Stimulated activated CD4-positive, alpha-beta T cell treated with anti-CD3 and anti-CD28 coated beads, Interleukin-2, amount 100 ng/mL, for 4 hours (primary cell): ENCODE measurements at places on chromosomes 2 and 18.

GRCh38 chr2:102977426-102978090, 215.7 kb downstream of the TMEM182 start:
- DNase-seq: no peak

DNA sequence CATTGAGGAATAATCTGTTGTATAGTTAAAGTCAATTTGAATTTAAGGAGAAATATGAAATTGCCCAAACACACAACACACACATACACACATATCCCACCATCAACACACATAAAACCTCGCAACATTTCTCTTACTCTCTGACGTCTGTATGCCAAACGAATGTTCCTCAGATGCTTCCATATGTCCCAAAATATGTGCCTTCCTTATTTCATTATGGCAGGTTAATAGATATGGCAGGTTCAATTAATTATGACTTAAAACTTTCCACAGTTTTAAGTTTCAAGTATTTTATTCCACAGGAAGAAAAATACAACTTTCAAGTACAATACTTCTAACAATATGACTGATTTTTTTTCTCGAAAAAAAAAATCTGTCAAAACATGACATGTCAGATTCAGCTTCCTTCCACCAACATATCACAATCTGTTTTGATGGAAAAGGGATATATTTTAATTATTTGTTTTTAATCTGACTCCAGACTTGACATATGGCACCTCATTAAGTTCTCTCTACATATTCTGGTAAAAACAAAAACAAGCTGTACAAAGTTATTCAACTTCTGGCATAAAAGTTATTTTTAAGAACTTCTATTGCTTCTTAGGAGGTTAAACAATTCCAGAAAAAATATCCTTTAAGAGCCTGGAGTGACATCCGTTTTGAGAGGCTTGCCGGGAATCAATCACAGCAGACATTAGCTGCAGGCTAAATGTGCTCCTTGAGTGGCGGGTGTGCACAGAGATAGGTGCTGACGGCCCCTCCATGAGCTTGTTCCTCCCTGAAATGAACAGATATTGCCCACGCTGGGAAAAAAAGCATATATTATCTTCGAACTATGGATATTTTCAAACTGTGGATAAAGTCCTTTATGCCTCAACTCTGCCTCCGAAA, 812.7 kb downstream of the DCDC2C start:
- DNase-seq: no peak

DNA sequence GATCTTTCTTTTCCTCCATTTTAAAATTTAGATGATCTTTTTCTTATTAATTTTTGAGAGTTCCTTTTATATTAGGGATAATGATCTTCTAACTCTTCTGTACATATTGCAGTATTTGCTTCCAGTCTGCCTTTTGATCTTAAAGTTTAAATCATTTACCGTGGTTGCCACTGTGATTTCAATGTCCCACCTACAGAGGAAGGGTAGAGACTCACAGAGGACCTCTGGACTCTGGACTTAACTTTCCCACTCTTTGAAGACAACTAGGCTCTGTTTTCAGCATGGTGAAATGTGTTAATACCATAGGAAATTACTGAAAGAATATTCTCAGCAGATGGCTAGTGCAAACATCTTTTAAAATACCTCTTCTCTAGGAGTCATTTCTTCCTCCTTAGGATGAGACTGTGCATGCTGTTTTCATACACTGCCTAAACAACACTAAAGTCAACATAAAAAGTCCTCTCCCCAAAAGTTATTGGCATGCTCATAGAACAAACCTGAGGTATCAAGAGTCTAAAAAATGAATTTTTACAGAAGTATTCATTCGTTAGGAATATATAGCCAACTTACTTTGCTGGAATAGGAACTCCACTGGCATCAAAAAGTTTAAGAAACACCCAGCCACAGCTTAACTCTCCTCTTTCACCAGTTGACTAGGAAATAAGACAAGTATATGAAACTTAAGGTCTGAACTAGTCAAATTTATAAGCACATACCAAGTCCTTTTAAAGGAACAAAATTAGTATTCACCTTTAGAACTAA, 30.7 kb upstream of the MALL start:
- no peak for DNase-seq

DNA sequence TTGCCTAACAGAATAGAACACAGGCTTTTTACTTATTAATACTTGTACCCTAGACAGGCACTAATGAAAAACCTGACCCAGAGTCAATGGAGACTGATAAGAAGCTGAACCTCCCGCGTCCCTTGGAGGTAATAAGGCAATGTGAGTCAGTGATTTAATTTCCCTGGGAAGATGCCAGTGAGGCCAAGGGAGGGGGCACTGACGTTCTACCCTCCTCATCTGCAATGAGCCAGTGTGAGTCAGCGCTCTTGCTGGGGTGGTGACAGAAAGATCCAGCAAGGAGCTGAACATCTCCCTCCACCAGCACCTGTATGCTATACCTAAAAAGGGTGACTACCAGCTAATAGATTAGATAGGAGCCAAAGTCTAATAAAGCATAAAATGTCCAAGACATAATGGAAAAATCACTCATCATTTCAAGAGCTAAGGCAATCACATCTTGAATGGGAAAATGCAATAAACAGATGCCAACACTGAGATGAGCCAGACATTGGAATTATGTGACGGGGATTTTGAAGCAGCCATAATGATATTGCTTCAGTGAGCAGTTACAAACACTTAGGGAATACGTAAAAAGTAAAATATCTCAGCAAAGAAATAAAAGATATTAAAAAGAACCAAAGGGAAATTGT, 116.9 kb downstream of the TPGS2 start:
- DNase-seq: no peak

DNA sequence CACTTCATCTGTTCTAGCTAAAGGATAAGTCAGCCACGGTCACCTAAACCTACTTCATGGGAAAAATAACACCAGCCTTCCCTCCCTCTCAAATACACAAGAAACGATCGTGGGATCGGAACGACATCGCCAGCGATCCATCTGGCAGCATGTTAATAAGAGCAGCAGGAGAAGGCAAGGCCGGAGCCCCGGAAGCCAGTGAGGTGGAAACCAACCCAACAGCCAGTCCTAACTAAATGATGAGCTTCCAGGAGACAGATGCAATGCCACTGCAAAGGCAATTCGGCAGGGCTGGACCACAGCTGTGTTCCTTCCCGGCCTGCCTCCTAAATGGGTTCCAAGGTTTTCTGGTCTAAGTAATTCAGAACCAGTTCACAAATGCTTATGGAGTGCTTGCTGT, 117.5 kb downstream of the TMEM163 start:
- DNase-seq: no peak

GRCh38 chr2:31475692-31476091, 61.1 kb upstream of the XDH start:
- DNase-seq: no peak

DNA sequence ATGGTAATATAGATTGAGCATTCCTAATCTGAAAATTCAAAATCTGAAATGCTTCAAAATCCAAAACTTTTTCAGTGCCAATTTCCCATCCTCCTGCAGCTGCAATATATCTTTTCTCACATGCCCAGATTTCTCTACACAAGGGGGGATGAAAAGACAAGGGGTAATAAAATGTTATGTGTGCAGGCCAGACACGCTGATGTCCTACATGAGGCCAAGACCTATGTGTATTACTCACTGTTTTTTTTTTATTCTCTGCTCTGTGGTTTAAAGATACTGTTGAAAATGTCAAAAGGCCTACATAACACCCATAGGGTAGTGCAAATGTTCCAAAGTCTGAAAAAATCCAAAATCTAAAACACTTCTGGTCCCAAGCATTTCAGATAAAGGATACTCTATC, 41.2 kb upstream of the CWC22 start:
- no peak for DNase-seq

DNA sequence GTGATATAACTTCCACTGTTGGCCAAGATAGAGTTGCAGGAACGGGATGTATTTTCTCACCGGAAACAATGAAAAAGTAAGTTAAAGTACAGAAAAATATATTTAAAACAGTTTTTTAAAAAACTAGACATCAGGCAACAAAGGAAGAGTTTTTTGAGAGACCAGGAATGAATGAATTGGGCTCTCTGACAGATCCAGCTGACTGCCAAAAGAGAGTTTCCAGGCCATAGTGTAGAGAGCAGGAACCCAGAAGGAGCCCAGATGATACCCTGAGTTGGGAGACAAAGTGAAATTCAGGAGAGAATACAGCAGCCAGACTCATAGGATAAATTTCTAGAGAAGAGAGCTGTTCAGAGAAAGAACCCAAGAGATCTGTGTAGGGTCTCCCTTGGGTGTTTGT, 362.6 kb upstream of the SMIM21 start:
- no peak for DNase-seq

DNA sequence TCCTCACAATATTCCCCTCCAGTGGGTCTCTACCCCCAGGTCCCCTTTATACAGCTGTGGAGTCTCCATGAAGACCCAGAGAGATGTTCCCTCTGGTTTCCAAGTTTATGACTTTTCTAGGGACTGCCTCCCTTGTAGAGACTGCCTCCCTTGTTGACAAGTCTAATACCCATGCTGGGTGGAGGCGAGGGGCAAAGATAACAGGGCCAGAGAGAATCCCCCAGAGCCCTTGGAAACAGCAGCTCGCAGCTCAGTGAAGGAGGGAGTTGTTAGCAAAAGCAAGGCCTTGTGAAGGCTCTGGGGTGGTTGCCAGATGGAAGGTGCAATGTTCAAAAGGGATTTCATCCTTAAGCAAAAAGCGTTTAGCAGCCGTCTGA, 75.0 kb upstream of the GATA6 start:
- no peak for DNase-seq

- no peak for DNase-seq
Measured at GRCh38 chr2:8300216-8300615, 381.6 kb upstream of the ID2 start.

DNA sequence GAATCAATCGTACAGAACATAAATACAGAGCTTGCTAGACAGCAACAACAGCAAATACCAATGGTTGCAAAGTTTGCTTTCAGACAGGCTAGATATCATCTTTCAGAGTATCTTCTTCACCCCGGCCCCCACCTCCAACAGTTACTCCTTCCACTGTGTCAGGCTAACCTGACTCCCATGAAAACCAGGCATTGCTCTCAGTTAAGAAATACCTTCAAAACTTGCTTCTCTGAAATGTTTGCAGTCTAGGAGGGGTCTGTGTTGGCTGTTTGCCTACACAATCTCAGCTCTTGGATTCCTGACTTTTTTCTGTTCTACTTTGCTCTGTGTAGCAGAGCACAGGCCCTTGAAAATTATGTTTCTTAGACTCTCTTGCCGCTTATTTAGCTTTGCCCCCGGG, 599.5 kb upstream of the SYT4 start:
- DNase-seq: no peak

DNA sequence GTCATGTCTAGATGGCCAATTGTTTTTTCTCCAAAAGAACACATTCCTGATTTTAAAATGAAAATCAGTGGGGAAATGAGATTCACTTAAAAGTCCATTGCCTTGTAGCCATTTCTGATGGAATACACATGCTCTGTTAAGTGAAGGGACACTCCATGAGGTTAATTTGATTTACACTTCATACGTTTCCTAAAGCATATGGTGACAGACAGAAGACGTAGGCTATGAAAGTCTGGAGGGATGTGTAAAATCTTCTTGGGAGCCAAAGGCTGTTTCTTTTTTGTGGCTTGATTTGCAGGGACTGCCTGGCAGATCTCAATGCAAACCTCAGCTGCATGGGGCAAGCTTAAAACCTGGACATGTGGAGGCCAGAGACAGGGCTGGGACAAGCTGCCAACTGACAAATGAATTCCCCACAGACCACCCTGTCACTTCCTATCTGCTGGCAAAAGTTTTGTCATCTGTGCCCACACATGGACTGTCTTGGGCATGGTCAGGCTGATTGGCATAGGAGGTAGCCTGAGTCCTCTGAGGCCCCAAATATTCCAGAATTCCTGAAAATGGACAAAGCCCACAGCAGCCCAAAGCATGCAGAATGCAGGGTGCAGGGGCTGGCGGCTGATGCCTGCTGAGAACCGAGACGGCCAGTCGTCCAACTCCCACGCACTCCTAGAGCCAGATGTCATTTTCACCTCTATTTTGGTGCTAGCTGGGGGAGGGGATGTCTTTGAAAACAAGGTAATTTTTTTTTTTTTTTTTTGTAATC, 73.9 kb downstream of the SDC1 start:
- DNase-seq: no peak

- no peak for DNase-seq
Measured at GRCh38 chr2:79452651-79453050, 60.2 kb upstream of the CTNNA2 start.

- no peak for DNase-seq
Measured at GRCh38 chr2:68653034-68653433, 9.7 kb downstream of the PROKR1 start.

DNA sequence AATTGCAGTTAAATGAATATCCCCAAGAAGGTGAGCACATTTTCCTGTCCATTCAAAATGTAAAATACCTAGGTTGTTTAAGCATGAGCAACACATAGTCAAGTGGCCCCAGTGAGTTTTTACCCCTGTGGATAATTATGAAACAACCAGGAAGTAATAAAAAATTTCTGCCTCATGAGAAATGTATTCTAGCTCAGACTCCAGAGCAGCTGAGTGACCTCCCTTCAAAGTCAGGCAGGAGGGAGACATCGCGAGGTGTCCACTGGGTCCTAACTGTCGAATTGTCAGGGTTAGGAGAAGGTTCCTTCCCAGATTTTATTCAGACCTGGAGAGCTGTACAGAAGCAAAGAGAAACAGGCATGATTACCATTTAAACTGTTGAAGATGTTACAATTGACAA, 416.6 kb upstream of the SMIM21 start:
- no peak for DNase-seq

DNA sequence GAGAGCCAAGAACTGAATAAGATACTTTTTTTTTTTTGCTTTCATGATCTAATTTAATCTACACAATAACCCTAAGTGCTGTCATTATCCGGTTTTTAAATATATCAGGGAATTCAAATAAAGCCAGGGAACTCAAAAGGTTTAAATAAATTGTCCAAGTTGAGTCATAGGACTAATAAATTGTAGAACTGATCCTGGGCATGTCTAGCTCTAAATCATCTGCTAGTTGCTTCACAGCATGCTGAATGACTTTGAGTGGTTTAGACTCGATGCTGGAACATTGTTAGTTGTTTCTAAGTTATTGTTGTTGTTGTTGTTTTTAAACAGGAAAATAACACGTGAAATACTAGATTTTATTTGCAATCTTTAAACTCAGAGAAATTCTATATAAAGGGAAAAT, 147.2 kb upstream of the HNMT start:
- DNase-seq: no peak

DNA sequence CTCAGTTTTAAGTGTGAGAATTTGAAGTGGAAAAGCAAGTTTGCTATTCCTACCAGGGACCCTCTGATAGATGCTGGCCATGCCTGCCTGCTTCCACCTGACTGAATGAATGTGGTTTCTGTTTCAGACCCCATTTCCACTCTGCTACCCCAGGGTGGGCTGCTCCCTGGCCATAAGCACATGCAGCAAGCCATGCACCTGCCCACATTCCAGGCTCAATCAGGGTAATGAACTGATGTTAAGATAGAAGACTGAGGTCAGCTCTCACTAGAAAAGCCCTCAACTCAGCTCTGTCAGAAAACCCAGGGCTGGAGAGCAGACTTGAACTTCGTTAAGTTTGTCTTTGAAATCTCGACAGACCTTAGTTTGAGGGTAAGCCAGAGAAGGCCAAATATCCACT, 333.9 kb downstream of the CYRIA start:
- DNase-seq: no peak
